CD14-positive monocyte (primary cell): ENCODE measurements at places on chromosomes 4 and X. TPM values are rescaled to one million over a fixed set of nuclear protein-coding genes. Genes with fewer than 3 reads are reported as not detected.

LRAT gene
- not detected for polyA plus RNA-seq

SAGE1 gene
- not detected in 2 replicates for polyA plus RNA-seq

SCML1 gene
- polyA plus RNA-seq, result 1.4 TPM

TCEAL6 gene
- not detected in 2 replicates for polyA plus RNA-seq

SNX12 gene
- 4.2 TPM for polyA plus RNA-seq

RIPPLY1 gene
- polyA plus RNA-seq, result not detected in 2 replicates

KIAA1210 gene
- not detected for polyA plus RNA-seq

DSPP gene
- not detected for polyA plus RNA-seq

NIPAL1 gene
- not detected for polyA plus RNA-seq

GLRB gene
- not detected for polyA plus RNA-seq

SPANXC gene
- not detected for polyA plus RNA-seq

ACE2 gene
- not detected for polyA plus RNA-seq

SLITRK4 gene
- polyA plus RNA-seq, result 13.2 TPM

PALLD gene
- 5.4 and 6.1 TPM in 2 replicates for polyA plus RNA-seq

EREG gene
- polyA plus RNA-seq, result 8.2 TPM

CYTL1 gene
- polyA plus RNA-seq, result 0.18 and 0.32 TPM in 2 replicates

TSPAN7 gene
- not detected for polyA plus RNA-seq

MAGED4B gene
- polyA plus RNA-seq, result 0.04 TPM in 1 of 2 replicates, not detected in the other

DCAF12L1 gene
- polyA plus RNA-seq, result not detected in 2 replicates

S100P gene
- polyA plus RNA-seq, result 29.3 TPM

CNKSR2 gene
- not detected in 2 replicates for polyA plus RNA-seq

PTPN13 gene
- 0.04 TPM for polyA plus RNA-seq

FGF2 gene
- polyA plus RNA-seq, result not detected

BMX gene
- 0.09 and 0.15 TPM in 2 replicates for polyA plus RNA-seq

LIMCH1 gene
- 0.20 and 0.64 TPM in 2 replicates for polyA plus RNA-seq

RPS6KA3 gene
- 21.6 TPM for polyA plus RNA-seq

RAI2 gene
- polyA plus RNA-seq, result not detected

UGT8 gene
- not detected for polyA plus RNA-seq

PDCL2 gene
- polyA plus RNA-seq, result not detected

C4orf51 gene
- not detected for polyA plus RNA-seq

NLRP2B gene
- polyA plus RNA-seq, result not detected

CLDN24 gene
- polyA plus RNA-seq, result not detected

ANOS1 gene
- not detected for polyA plus RNA-seq

UNC5C gene
- not detected for polyA plus RNA-seq

XPNPEP2 gene
- polyA plus RNA-seq, result not detected

ANAPC4 gene
- polyA plus RNA-seq, result 15.1 TPM

HHIP gene
- polyA plus RNA-seq, result not detected in 2 replicates

EBP gene
- 42.1 and 47.2 TPM in 2 replicates for polyA plus RNA-seq

UCP1 gene
- polyA plus RNA-seq, result not detected

MAGT1 gene
- 16.2 and 18.0 TPM in 2 replicates for polyA plus RNA-seq

ARAF gene
- polyA plus RNA-seq, result 105 and 116 TPM in 2 replicates

RBM47 gene
- 92.8 TPM for polyA plus RNA-seq

ERAS gene
- polyA plus RNA-seq, result not detected

PLXNB3 gene
- not detected in 2 replicates for polyA plus RNA-seq

TRPC5OS gene
- not detected for polyA plus RNA-seq

DRD5 gene
- polyA plus RNA-seq, result not detected

TAF9B gene
- polyA plus RNA-seq, result 7.1 TPM

NKX3-2 gene
- polyA plus RNA-seq, result not detected in 2 replicates

POU4F2 gene
- not detected for polyA plus RNA-seq

BANK1 gene
- polyA plus RNA-seq, result 2.6 TPM

SMIM43 gene
- not detected for polyA plus RNA-seq

SLC9B1 gene
- 0.06 and 0.47 TPM in 2 replicates for polyA plus RNA-seq

FOXR2 gene
- polyA plus RNA-seq, result not detected

CTAG1B gene
- not detected for polyA plus RNA-seq

IL2 gene
- polyA plus RNA-seq, result not detected

MOB1B gene
- polyA plus RNA-seq, result 3.9 TPM

STK32B gene
- 0.61 TPM for polyA plus RNA-seq

SLC49A3 gene
- polyA plus RNA-seq, result 9.5 TPM

C1GALT1C1 gene
- 42.1 TPM for polyA plus RNA-seq

TMPRSS11A gene
- polyA plus RNA-seq, result not detected
